ENCODE measurements at places on chromosomes 7 and 10. TPM values are rescaled to one million over a fixed set of nuclear protein-coding genes. Genes with fewer than 3 reads are reported as not detected.

- DNase-seq, result no peak
Observed at GRCh38 chr10:132467464-132468149, 70.0 kb upstream of the INPP5A start.

TRIM56 gene
- 19.9 TPM for polyA plus RNA-seq

DNA sequence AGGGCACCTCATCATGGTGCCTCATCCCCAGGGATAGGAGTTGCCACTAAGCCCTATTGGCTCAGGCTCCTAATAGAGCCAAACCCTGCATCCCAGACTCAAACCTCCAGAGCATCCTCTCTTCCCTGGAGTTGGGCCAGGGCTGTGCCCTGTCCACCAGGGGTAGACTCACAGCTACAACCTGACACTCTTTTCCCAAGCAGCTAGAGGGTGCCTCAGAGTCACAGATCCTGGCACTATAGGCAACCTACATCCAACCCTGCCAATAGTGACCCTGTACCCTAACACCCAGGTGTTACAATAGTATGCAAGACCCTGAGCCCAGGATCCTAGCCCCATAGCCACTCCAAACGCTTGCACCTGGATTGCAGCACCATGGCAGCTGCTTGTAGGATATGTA, 64.0 kb upstream of the PLA2G12B start:
- DNase-seq, result no peak

DNA sequence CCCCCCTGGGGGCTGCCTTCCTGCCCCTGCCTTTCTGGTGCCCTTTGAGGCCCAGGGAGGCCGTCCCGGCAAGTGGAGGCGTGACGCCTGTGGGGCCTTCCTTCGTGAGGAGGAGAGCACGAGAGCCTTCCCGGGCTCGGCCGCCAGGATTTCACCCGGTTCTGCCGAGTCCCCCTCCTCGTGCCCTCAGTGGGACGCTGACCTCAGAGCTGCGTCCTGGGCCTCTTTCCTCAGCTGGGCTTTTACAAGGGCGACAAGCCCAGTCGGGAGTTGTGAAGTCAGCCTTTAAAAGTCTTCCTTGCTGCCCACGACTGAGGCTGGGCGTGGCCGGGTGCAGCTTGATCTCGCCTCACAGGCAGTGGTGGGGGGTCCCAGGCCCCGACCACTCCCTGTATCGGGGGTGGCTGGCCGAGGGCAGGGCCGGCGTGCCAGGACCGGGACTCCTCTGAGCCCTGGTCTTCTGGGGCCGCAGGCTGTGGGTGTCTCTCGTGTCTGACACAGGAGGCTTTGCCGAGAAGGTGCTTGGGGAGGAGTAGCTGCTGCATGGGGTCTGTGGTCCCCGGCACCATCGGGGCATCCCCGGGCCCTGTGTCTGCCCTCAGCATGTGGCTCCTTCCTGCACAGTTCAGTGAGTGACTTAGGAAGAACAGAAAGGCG, 41.8 kb downstream of the FAM20C start:
- no peak for DNase-seq

GRCh38 chr7:151900986-151901621, 24.2 kb upstream of the PRKAG2 start:
- no peak for DNase-seq

All from left kidney (tissue), 8 donors.